Inflammatory macrophage treated with lipopolysaccharide for 1 hour (primary cell): ENCODE measurements at places on chromosomes 6 and 20.

- DNase-seq, result no peak
Measured at GRCh38 chr6:37459981-37460800, 27.2 kb downstream of the CMTR1 start.

DNA sequence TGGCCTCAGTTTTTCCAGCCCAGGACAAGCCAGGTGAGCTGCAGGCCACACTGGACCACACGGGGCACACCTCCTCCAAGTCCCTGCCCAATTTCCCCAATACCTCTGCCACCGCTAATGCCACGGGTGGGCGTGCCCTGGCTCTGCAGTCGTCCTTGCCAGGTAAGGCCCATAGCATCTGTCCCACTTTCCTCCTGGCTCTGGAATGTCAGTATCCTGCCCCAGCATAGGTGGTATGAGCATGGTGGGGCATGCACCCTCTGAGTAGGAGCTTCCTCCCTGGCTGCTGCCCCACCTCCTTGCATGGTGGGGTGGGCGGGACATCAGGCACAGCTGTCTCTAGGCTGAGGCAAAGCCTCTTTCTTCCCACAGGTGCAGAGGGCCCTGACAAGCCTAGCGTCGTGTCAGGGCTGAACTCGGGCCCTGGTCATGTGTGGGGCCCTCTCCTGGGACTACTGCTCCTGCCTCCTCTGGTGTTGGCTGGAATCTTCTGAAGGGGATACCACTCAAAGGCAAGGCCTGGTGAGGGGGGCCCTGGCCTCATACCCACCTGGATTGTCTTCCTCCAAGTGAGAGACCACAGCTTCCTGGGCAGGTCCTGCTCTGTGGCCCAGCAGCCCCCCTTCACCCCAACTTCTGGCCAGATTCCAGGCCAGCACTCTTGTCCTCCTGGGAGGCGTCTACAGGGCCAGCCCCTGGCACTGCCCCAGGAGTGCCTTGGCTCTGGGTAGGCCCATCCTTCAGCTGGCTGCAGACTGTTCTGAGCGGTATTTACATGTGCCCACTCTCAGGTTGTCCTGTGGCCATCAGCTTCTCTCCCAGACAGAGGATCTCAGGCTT, 9.1 kb downstream of the PI16 start:
- DNase-seq, result no peak

- peak; percentile 54 for DNase-seq
Measured at GRCh38 chr6:52328303-52328662, 33.7 kb upstream of the PAQR8 start.

GRCh38 chr20:38811769-38812168, 6.3 kb downstream of the PPP1R16B start:
- no peak for DNase-seq

GRCh38 chr6:2617729-2618128, 133.0 kb downstream of the MYLK4 start:
- no peak for DNase-seq

GRCh38 chr6:20024316-20024673, 187.1 kb downstream of the ID4 start:
- no peak for DNase-seq
